MCF 10A (cell line): ENCODE measurements at places on chromosomes 7 and 10.
A peak's percentile ranks its signal among the peaks of the same experiment; 100 is the strongest.

DNA sequence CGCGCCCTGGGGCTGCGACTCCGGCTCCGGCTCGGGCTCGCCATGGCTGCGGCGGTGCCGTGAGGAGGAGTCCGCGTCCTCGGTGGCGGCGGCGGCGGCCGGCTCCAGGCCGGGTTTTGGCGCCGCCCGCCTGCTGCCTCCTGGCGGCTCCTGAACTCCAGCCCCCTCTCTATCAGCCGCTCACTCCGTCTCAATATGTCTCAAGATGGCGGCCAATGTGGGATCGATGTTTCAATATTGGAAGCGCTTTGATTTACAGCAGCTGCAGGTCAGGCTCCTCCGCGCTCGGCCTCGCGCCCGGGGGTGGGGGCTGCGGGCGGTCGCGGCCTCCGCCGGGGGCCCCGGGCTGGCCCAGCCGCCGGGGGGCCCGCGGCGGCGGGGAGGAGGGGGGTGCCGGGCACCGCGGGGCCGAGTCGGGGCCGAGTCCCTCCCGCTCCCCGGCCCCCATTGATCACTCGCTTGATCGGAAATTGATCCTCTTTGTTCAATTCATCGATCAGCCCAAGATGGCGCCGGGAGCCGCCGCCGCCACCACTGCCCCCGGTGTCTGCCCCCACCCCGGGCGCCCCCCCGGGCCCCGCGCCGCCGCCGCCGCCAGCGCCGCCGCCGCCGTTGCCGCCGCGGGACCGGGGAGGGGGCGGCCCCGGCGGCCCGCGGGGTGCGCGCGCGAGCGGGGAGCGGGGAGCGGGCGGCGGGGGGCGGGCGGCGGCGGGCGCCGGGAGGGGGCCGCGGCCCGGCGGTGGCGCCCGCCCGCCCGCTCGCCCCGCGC, 1.4 kb upstream of the CUX1 start:
- peak; percentile 79 for DNase-seq

DNA sequence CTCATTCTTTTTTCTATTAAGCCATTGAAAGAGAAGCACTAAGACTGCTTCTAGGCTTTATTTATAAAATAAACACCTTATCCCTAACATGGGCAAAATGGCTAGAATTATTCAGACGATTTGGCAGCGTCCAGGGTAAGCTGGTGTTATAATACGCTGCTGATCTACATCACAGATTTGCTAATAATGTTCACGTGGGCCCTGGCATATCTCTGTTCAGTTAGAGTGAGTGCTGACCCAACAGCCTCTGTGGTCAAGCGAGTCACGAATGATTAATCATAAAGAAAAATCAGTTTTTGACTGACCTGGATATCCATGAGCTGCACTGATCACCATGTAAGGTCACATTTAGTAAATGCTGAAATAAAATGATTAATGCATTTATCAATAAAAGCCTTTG, 28.4 kb upstream of the CBLL1 start:
- peak; percentile 34 for DNase-seq

GRCh38 chr10:93420091-93420490, 62.0 kb downstream of the MYOF start:
- no peak for DNase-seq

DNA sequence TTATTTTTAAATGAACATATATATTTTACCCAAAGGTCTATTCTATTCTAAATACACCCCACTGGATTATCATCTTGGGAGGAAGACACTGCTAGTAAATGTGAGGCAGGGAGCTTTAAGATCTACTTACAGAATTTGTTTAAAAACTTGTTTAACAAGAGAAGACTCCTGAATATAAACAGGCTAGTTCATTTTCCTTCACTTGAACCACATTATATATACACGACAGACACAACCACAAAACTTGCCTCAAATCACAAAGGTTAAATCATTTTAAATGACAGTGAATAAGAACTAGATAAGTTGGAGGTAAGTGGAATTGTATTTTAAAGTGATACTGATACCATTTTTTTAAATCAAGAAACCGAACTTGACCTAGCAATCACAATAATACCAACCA, 109.2 kb downstream of the ATE1 start:
- no peak for DNase-seq

DNA sequence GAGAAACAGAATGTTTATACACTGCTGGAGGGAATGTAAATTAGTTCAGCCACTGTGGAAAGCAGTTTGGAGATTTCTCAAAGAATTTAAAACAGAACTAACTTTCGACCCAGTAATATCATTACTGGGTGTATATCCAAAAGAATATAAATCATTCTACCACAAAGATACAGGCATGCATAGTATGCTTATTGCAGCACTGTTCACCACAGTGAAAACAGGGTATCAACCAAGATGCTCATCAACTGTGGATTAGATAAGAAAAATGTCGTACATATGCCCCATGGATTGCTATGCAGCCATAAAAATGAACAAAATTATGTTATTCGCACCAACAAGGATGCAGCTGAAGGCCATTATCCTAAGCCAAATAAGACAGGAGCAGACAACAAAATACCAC, 343.1 kb upstream of the KCND2 start:
- DNase-seq, result no peak

DNA sequence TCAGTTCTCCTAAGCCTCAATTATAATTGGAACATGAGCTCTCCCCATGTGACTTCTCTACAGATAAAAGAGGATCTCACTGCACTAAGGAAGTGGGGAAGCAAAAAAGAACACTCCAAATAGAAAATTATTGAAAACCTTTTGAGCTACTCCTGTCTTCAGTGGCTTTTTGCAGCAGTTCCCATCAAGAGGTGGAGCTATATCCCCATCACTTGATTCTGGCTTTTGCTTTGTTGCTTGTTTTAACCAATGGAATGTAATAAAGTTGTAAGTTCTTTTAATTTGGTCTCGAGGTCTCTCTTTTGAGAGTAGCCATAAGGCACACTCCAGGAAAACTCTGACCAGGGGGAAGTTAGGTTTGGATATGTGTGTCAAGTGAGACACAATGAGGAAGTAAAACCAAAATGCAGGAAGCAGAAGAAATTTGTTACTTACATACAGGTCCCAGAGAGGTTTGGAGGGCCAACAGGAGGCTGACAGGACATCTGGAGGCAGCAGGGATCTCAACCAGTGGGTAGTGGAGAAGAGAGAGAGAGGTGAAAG, 569.4 kb downstream of the HTR7 start:
- DNase-seq, result peak; percentile 42

DNA sequence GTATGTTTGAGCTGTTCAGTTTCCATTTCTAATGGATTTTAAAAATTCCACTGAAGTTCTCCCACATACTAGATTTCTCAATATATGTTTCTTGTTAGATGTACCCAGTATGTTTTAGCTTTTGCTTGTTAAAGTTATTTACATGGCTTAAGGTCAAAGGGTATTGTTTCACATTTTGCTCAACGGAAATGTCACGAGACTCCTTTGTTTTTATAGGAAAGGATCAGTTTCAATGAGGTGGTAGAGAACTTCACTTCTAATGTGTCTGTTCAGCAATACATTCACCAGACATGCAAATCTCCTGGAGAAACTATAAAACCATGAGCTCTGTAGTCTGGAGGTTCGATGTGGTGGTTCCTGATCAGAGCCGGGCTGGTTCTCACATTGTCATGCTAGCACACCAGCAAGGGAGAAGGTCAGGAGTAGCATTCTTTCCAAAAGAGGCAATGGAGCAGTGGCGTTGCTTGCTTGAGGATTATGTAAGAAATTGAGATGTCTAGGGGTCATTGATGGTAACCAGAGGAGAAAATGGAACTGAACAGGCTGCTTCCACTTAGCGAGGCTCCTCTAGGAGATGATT, 114.0 kb downstream of the RAB18 start:
- DNase-seq, result no peak

- peak; percentile 5 for DNase-seq
Measured at GRCh38 chr10:90959826-90960225, 38.9 kb upstream of the ANKRD1 start.

DNA sequence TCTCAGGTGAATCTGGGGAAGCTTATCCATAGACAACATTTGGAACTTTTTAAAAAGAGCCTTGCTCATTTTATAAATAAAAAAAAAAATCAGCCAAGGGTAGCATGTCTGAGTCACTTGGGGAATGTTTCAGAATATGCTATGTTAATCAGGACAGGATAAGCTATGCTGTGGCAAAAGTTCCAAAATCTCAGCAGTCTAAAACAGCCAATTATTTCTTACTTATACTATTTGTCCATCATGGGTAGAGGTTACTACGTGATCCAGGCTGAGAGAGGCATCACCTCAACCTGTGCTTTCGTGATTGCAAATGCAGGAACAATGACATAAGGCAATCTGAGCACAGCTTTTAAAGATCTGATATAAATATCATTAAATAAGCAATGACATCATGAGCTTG, 6.5 kb downstream of the SLC13A1 start:
- DNase-seq, result no peak

GRCh38 chr10:23581906-23582450, 143.1 kb downstream of the OTUD1 start:
- DNase-seq, result no peak

DNA sequence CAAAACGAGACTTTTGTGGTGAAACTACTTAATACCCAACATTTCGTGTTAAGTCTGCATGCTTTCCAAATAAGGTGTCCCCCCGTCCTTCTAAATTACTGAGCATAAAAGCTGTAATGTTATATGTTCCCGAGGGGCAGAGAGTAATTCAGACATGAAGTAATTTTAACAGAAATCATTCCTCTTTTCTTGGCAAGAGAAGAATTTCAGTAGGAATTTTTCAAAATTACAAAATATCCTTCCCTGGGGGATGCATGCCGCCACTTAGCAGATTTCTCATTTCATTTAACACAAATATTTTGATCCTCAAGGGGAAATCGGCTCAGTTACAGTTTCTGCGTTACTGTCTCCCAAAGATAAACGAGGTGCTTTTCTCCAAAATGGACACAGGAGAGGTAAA, 213.2 kb upstream of the RHOBTB1 start:
- DNase-seq, result no peak

GRCh38 chr7:44104860-44105771, 971 bp downstream of the AEBP1 start:
- DNase-seq, result peak; percentile 21

DNA sequence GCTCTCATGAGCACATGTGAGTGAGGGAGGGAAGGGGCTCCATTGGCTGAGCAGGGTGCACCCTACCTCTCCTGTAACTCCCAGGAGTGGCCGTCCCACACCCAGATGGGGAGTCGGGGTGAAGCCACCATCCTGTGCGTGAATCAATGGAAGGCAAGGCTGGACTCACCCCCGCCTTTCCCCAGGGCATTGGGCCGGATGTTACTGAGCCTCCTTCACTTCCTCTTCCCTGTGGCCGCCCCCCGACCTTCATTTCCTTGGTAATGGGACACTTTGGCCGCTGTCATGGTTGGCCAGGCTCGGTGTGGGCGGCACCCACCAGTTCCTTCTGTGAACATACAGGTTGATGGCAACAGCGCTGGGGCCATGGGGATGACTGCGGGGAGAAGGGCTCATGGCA, 209.0 kb downstream of the MGMT start:
- no peak for DNase-seq

DNA sequence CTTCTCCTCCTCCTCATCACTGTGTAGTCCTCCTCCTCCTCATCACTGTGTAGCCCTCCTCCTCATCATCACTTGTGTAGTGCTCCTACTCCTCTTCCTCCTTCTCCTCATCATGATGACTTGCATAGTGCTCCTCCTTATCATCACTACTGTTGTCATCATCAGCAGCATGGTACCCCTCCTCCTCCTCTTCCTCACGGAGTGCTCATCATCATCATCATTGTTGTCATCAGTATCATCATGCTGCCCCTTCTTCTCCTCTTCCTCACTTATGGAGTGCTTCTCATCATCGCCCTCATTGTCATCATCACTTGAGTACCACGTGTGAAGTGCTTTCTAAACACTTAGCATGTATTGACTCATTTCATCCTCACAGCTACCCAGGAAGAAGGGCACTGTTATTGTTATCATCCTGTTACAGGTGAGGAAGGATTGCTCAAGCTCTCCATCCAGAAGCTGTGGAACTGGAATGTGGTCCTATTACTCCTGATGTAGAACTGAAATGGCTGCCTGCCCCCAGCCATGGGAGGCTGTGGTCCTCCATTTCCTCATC, 122.8 kb upstream of the SHH start:
- no peak for DNase-seq
